ENCODE measurements at places on chromosomes 13 and 19.

GRCh38 chr19:11152318-11153062 lies 3.1 kb downstream of the SPC24 start:
- no peak for DNase-seq

DNA sequence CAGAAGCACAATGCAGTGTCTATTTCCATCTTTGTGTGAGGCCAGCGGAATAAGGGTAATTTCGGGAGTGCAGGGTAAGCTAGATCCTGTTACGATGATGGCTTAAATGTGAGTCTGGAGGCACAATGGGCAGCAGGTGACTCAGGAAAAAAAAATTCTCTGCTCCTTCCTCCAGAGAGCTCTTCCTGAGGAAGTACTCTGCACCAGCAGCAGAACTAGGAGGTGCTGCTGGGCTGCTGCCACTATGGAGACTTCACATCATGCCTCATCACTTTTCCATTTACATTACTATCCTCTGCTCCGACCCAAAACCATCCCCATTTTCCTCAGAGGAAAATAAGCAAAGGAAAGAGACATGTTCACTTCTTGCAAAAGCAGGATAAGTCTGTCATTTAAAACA lies 282.0 kb downstream of the DNAJC15 start:
- DNase-seq: no peak

DNA sequence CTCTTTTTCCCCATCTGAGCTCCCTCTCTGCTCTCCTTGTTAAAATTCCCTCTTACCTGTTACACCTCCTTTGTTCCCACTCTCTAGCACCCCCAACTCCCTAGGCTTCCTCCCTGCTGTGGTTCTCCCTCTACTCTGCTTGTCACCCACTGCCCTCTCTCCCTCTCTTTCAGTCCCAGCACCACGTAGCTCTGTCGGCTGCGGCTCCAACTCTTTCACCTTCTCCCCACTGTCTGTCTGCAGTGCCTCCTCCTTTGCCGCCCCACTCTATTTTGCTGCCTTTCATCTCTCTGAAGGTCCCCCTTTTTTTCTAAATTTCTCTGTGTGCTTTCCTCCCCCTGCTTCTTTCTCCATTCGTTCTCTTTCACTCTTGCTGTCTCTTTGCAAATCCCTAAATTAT lies 1.1 kb downstream of the ZNF836 start:
- DNase-seq: no peak

DNA sequence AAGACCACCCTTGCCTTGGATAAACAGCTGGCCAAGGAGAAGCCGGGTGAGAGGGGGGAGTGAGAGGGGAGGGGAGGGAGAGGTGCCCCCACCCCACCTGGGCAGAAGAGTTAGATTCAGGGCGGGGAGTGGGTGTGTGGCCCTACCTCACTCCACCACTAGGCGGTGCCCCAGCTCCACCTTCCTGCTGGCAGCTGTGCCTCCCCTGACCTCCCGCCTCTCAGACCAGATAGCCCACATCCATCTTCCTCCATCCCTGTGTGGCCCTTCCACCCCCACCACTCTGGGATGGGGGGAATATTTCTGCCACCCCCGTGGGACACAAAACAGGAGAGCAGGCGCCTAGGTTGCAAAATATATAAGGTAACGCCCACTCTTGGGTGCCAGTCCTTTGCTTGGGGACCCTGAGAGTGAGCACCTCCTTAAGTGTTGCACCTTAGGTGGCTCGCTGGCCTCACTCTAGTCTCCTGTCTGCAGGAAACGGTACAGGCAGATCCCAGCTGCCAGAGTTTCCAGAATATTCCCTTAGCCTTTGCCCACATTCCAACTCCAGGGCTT lies 13.8 kb upstream of the EHD2 start:
- peak; percentile 69 for DNase-seq

- DNase-seq: no peak
Observed at GRCh38 chr19:46732966-46733689, 12.7 kb upstream of the FKRP start.

- no peak for DNase-seq
Observed at GRCh38 chr13:104648291-104648690, 1582.1 kb upstream of the SLC10A2 start.

DNA sequence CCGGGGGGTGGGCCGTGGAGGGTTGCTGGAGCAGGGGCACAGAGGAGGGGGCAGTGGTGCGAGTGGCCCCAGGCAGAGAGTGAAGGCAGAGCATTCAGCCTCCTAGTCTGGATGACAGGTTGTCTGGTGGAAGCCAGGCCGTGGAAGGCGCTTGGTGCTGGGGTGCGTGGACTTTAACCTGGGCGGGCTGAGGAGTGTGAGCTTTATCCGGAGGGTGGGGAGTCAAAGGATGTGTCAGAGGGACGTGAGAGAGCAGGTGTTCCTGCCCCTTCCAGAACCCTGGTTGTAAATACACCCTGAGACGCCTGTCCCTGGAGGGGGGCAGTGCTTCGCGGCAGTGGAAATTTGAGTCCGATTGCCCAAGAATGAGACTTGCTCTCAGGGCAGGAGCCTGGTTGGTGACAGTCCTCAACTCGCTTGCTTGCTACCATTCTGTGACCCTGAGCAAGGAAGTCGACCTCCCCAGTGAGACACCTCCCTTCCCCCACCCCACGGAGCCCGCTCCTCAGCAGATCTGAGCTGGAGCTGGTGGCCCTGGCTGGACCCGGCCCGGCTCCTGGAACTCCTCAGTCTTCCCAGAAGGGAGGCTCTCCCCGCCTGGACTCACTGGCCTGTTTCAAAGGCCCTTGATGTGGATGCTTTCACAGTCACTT lies 2.3 kb downstream of the SPPL2B start:
- no peak for DNase-seq

- DNase-seq: no peak
Observed at GRCh38 chr13:52450793-52451116, 321 bp upstream of the VPS36 start.

- DNase-seq: no peak
Observed at GRCh38 chr13:44912278-44913016, 76.8 kb downstream of the NUFIP1 start.

- DNase-seq: no peak
Observed at GRCh38 chr13:67048084-67048820, 181.9 kb downstream of the PCDH9 start.

DNA sequence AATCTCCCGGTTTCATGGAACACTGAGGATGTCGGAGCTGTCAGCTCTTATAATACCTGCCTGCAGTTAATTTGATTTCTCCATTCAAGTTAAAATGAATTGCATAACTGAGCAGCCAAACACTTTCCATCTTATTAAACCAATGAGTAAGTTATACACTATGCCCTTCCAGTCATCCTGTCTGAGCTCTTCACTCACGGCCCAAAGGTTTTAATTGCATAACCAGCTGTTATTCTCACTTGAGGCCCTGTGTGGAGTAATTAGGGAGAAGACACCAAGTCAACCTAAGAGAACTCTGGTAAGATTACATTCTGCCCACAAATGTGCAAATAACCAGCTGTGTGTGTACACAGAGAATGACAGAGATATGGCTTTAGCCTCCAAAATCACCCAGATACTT lies 303.5 kb downstream of the TBC1D4 start:
- DNase-seq: no peak

GRCh38 chr13:36666477-36667229 lies 7.2 kb upstream of the SERTM1 start:
- no peak for DNase-seq

DNA sequence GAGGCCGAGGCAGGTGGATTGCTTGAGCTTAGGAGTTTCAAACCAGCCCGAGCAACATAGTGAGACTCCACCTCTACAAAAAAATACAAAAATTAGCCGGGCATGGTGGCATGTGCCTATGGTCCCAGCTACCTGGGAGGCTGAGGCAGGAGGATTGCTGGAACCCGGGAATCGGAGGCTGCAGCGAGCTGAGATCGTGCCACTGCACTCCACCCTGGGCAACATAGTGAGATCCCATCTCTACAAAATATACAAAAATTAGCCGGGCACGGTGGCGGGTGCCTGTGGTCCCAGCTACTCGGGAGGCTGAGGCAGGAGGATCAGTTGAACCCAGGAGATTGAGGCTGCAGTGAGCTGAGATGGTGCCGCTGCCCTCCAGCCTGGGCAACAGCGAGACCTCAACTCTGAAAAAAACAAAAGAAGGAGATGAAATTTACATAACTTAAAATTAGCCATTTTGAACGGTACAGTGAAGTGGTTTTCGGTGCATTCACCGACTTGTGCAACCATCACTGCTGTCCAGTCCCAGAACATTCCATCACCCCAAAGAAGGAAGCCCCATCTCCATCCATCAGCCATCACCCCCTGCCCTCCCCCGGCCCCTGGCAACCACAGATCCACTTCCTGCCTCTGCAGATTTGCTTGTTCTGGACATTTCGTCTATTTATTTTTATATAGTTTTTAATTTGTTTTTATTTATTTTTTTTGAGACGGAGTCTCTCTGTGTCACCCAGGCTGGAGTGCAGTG lies 1.6 kb upstream of the AZU1 start:
- DNase-seq: no peak

DNA sequence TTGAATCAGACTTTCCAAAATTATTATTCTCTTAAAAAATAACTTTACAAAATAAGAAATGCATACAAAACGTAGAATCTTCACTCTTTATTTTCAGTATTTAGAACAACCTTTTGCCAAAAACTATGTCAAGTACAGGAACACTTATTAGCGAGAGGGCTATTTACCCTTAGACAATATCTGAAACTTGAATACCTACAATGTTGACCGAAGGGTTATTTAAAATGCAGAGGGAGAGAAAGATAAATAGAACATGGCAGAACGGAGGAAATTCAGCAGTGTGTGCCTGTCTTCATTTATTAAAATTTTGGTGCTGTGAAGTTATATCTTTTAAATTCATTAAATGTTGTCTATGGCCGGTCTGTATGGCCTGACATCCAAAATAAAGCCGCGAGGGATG lies 198.8 kb downstream of the EFNB2 start:
- no peak for DNase-seq

- DNase-seq: no peak
Observed at GRCh38 chr13:46178143-46178542, 3.8 kb downstream of the LCP1 start.

- DNase-seq: no peak
Observed at GRCh38 chr13:36325912-36326311, 20.3 kb downstream of the SPART start.

DNA sequence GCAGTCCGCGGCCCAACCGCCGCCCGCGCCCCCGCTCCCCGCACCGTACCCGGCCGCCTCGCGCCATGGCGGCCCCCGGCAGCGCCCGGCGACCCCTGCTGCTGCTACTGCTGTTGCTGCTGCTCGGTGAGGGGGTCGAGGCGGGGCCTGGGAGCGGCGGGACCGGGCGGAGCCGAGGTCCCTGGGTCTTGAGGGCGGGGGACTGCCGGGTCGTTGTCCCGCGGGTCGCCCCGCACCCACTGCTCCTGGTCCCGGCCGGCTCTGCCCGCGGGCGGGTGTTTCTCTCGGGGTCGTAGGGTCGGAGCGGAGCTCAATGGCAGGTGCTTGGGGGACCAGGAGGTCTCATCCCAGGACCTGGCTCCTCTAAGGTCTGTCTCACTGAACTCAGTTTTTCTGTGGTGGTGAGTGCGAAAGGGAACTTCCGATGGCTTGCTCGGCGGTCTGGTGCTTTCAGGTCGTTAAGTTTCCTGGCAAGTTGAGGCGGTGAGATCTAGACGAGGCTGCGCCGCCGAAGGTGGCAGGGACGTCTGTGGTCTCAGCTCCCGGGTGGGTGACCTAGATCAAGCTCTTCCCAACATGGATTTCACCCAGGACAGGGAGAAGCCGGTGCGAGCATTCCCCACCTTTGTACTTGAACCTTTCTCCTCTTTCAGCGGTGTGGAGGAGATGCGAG lies 467 bp downstream of the LAMP1 start:
- DNase-seq: peak; percentile 66

DNA sequence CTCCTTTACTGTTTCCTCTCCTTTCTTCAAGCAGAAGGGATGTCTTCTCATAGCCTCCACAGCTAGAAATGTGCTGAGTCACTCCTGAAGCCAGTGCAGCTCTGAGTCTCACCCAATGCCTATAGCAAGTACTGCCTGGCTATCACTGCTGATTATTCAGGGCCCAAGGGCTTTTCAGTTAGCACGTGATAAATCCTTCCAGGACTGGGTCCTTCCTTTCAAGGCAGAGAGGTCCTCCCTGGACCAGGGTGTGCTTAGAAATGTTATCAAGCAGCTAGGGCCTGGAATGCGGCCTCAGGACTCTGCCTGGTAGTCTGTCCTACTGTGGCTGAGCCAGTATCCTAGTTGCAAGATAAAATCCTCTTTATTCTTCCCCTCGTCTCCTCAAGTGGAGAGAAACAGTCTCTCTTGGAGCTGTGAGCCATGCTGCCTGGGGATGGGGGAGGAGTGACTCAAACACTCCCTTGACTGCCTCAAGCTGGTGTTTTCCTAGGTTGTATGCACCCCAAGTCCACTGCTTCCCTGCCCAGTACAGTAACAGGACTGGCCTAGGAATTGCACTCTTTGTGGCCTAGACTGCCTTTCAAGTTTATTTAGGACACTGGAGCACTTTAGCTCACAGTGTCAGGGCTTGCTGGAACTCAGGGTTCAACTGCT lies 198.7 kb upstream of the SERP2 start:
- no peak for DNase-seq

- no peak for DNase-seq
Observed at GRCh38 chr13:23918208-23918607, 20.9 kb upstream of the C1QTNF9B start.

DNA sequence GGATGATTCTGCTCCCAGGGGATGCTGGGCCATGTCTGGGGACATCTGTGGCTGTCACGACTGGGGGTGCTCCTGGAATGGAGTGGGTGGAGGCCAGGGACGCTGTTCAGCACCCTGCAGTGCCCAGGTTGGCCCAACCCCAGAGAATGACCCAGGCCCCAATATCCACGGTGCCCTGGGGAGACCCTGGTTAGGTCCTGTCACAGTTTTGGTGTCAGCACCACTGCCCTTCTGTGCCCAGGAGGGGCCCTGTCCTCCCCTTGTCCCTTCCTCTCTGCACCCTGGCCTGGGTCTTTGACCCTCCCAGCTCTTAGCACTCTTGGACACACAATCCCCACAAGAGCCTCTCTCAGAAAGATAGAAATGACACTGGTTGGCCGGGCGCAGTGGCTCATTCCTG lies 85.3 kb downstream of the GADD45B start:
- no peak for DNase-seq
